ENCODE measurements at places on chromosomes 16 and 17.
A peak's percentile ranks its signal among the peaks of the same experiment; 100 is the strongest.

GRCh38 chr17:36869856-36870719 is 67.2 kb upstream of the LHX1 start:
- H3K4me3 ChIP-seq: no peak overlapping the region
- H3K36me3 ChIP-seq: no peaks in the 10 kb centered on the region
- no peak for DNase-seq
- H3K27me3 ChIP-seq: peaks cover 4% of the 10 kb centered on the region
- H3K27ac ChIP-seq: no peak overlapping the region

GRCh38 chr16:81261049-81261648 is 22.7 kb downstream of the BCO1 start:
- no peaks in the 10 kb centered on the region for H3K36me3 ChIP-seq
- H3K4me3 ChIP-seq: no peak overlapping the region
- no peaks in the 10 kb centered on the region for H3K4me1 ChIP-seq

GRCh38 chr16:87032554-87032953 is 284.6 kb downstream of the C16orf95 start:
- no peak for DNase-seq
- no peaks in the 10 kb centered on the region for H3K4me1 ChIP-seq
- H3K27me3 ChIP-seq: no peaks in the 10 kb centered on the region

DNA sequence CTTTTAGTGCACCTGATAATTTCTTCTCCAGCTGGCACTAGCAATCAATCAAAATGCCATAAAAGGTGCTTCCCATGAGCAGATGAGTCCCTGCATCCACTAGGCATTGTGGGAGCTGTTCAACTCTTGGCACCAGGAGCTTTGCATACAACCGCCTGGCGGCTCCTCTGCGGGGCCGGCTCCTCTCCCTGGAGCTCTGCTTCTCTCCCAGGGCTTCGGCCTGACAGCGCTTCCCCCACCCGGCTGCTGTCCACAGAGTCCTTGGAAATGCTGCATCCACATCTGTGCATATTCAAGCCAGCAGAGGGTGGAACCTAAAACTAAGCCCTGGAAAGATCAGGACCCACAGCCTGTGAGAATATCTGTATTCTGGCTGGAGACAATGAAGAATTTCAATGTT is 62.9 kb downstream of the LMF1 start:
- no peak for DNase-seq
- no peak overlapping the region for H3K27ac ChIP-seq
- no peak overlapping the region for H3K4me3 ChIP-seq
- no peaks in the 10 kb centered on the region for H3K27me3 ChIP-seq

GRCh38 chr17:35947156-35947585 is 3.7 kb upstream of the LYZL6 start:
- peaks cover 10% of the 10 kb centered on the region for H3K4me1 ChIP-seq
- H3K36me3 ChIP-seq: no peaks in the 10 kb centered on the region
- no peak overlapping the region for H3K27ac ChIP-seq

GRCh38 chr16:5451641-5452040 is 354.0 kb upstream of the EEF2KMT start:
- no peaks in the 10 kb centered on the region for H3K4me1 ChIP-seq
- no peaks in the 10 kb centered on the region for H3K27me3 ChIP-seq
- no peak for DNase-seq
- H3K4me3 ChIP-seq: no peak overlapping the region
- no peaks in the 10 kb centered on the region for H3K36me3 ChIP-seq

GRCh38 chr16:74984194-74984528 is 762 bp downstream of the WDR59 start:
- H3K27ac ChIP-seq: peak overlapping the region; percentile 89
- H3K27me3 ChIP-seq: no peaks in the 10 kb centered on the region
- H3K4me3 ChIP-seq: peak overlapping the region; percentile 96

GRCh38 chr17:42247734-42248133 is 28.5 kb downstream of the STAT5B start:
- peaks cover 7% of the 10 kb centered on the region for H3K36me3 ChIP-seq
- H3K4me3 ChIP-seq: peak overlapping the region; percentile 68
- peaks cover 46% of the 10 kb centered on the region for H3K4me1 ChIP-seq
- H3K27ac ChIP-seq: peak overlapping the region; percentile 98
- no peaks in the 10 kb centered on the region for H3K27me3 ChIP-seq

DNA sequence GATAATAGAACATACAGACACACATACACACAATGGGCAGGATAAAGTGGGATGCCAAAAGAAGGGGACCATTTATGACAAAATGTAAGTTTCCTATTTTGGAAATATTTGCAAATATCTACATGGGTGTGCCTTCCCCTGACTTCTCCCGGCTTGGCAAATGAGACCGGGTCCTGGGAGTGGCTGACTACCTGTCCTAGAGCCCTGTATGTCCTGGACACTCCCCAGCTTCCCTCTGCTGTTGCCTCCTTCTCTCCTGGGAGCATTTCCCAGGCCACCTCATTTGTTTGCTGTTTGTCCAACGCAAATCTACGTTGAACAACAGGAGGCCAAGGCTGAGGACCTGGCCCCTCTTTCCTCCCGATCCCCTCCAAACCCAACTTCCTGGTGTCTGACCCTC is 16.9 kb downstream of the PECAM1 start:
- H3K36me3 ChIP-seq: peaks cover 45% of the 10 kb centered on the region
- no peaks in the 10 kb centered on the region for H3K27me3 ChIP-seq
- DNase-seq: peak; percentile 3

- DNase-seq: peak; percentile 49
- peaks cover 33% of the 10 kb centered on the region for H3K36me3 ChIP-seq
- H3K4me3 ChIP-seq: peak overlapping the region; percentile 67
- no peaks in the 10 kb centered on the region for H3K27me3 ChIP-seq
- H3K4me1 ChIP-seq: peaks cover 47% of the 10 kb centered on the region
Observed at GRCh38 chr16:4506450-4506849, 30.3 kb downstream of the HMOX2 start.

DNA sequence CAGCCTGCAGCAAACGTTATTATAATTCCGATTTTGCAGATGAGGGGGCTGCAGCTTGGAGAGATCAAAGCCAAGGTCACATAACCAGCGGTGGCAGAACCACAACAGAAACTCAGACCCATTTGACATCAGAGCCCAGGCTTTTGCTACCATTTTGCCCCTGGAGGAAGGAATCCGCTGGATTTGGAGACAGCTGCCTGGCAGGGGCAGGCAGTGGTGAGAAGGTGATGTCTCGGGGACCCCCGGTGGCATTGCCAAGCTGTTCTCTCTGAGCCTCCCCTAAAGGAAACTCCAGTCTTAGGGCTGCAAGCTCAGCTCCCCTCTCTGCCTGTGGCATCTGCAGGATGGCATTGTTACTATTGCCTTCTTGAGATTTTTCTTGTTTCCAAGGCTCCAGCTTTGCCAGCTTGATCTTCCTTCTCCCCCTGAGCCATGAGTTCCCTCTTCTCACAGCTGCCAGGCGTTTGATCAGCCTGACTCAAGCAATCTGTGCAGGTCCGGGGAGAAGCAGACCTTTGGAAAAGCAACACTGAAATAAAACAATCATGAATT is 40.8 kb downstream of the AIPL1 start:
- no peak overlapping the region for H3K4me3 ChIP-seq
- no peak overlapping the region for H3K27ac ChIP-seq
- H3K36me3 ChIP-seq: no peaks in the 10 kb centered on the region
- peaks cover 3% of the 10 kb centered on the region for H3K27me3 ChIP-seq
- DNase-seq: no peak

GRCh38 chr17:38575781-38576180 is 30.0 kb downstream of the SRCIN1 start:
- H3K4me3 ChIP-seq: no peak overlapping the region
- H3K27me3 ChIP-seq: peaks cover 88% of the 10 kb centered on the region
- no peak for DNase-seq

- peak overlapping the region; percentile 70 for H3K4me3 ChIP-seq
- peaks cover 26% of the 10 kb centered on the region for H3K27me3 ChIP-seq
- H3K27ac ChIP-seq: peak overlapping the region; percentile 68
- H3K4me1 ChIP-seq: peaks cover 49% of the 10 kb centered on the region
- H3K36me3 ChIP-seq: peaks cover 3% of the 10 kb centered on the region
Observed at GRCh38 chr16:10868596-10869469, 8.2 kb upstream of the CIITA start.

GRCh38 chr16:27311897-27312303 is 1.9 kb upstream of the IL4R start:
- H3K27me3 ChIP-seq: peaks cover 5% of the 10 kb centered on the region
- H3K36me3 ChIP-seq: peaks cover 17% of the 10 kb centered on the region
- no peak overlapping the region for H3K4me3 ChIP-seq
- DNase-seq: no peak
- no peak overlapping the region for H3K27ac ChIP-seq

GRCh38 chr17:57356719-57357391 is 100.5 kb downstream of the MSI2 start:
- no peaks in the 10 kb centered on the region for H3K27me3 ChIP-seq
- H3K27ac ChIP-seq: peak overlapping the region; percentile 67

- no peaks in the 10 kb centered on the region for H3K36me3 ChIP-seq
- H3K27ac ChIP-seq: no peak overlapping the region
- peak; percentile 59 for DNase-seq
- peak overlapping the region; percentile 96 for H3K4me3 ChIP-seq
- peaks cover 42% of the 10 kb centered on the region for H3K4me1 ChIP-seq
- H3K27me3 ChIP-seq: peaks cover 55% of the 10 kb centered on the region
Observed at GRCh38 chr17:14299280-14300141, 1.4 kb upstream of the HS3ST3B1 start.

DNA sequence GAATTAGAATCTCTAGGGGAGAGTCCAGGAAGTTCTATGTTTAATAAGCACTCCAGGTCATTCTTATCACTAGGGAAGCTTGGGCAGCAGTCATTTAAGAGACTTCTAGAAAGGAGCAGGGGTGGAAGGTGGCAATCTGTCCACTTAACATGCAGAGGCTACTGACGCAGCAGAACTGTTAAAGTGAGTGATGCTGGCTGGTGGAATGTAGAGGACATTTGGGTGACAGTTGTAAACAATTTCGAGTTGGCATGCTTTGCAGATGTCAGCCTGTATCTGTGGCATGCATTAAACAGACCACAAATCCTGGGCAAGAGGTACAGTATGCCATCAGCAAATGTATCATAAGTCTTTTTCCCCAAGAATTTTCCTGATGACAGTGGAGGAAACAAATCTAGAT is 40.5 kb upstream of the HS3ST3A1 start:
- H3K4me1 ChIP-seq: peaks cover 1% of the 10 kb centered on the region
- no peak overlapping the region for H3K4me3 ChIP-seq
- H3K27me3 ChIP-seq: peaks cover 8% of the 10 kb centered on the region
- H3K27ac ChIP-seq: no peak overlapping the region
- DNase-seq: no peak

DNA sequence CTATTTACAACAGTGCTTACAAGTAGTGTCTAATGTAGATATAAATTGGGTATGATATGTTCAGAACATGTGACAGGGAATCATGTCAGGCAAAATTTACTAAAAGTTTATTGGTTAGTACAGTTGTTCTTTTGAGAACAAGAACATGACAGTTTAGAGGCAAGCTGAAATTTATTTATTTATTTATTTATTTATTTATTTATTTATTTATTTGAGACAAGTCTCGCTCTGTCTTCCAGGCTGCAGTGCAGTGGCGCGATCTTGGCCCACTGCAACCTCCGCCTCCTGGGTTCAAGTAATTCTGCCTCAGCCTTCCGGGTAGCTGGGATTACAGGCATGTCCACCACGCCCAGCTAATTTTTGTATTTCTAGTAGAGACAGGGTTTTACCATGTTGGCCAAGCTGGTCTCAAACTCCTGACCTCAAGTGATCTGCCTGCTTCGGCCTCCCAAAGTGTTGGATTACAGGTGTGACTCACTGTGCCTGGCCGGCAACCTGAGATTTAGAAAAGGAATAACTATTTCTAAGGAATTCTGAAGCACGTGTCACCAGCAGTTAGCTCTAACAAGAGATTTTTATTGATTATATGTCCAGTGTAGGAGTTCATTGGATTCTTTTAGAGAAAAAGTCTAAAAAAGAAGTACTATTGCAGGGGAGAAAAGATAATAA is 24.9 kb downstream of the MRTFB start:
- no peak overlapping the region for H3K27ac ChIP-seq
- peaks cover 1% of the 10 kb centered on the region for H3K36me3 ChIP-seq
- H3K27me3 ChIP-seq: no peaks in the 10 kb centered on the region
- H3K4me1 ChIP-seq: peaks cover 5% of the 10 kb centered on the region
- no peak for DNase-seq

GRCh38 chr17:29172589-29172988 is 7.6 kb downstream of the MYO18A start:
- no peak overlapping the region for H3K27ac ChIP-seq
- H3K27me3 ChIP-seq: no peaks in the 10 kb centered on the region
- peaks cover 1% of the 10 kb centered on the region for H3K36me3 ChIP-seq

- no peaks in the 10 kb centered on the region for H3K27me3 ChIP-seq
- no peak overlapping the region for H3K27ac ChIP-seq
- H3K4me3 ChIP-seq: no peak overlapping the region
- DNase-seq: no peak
Observed at GRCh38 chr17:72970246-72970645, 122.2 kb downstream of the SLC39A11 start.

DNA sequence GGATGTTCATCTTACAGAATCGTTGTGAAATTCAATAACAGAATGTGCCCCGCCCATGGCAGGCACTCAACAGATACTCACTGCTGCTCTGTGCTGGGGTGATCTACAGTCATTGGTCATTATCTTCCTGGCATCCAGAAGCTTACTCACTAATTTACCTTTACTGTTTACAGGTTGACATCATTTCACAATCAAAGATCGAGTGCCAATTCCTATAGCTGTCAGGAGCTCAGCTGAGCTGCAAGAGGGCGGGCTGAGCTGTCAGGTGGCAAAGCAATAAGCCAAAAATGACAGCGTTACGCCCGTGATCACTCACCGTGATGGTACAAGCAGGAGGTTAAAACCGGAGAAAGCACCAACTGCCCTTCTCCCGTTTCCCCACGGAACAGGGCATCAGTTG is 51.2 kb downstream of the LITAF start:
- no peak for DNase-seq
- no peak overlapping the region for H3K27ac ChIP-seq
- no peaks in the 10 kb centered on the region for H3K36me3 ChIP-seq
- H3K4me3 ChIP-seq: no peak overlapping the region
- H3K27me3 ChIP-seq: no peaks in the 10 kb centered on the region

DNA sequence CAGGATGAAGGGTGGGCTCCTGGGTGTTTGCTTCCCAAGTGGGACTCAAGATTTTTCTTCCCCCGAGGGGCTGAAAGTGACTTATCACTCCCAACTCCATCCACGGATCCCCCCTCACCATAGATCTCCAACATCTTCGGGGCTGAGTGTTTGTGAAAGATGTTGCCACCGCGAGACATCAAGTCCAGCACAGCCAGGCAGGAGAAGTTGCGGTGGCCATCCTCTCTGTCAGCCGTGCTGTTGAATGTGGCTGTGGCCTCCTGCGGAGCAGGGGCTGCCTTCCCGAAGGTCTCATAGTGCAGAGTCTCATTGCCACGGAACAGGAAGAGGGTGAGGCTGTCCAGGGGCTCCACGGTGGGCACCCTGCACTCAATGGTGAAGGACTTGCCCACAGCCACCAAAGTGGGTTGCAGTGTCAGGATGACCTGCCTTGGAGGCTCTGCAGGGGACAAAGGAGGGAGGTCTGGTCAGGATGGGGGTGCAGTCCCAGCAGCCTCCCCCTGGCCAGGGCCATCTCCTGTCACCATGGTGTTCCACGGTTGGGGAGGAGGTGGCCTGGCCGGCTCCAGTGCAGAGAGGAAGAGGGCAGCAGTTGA is 5.5 kb downstream of the PRR29 start:
- no peak overlapping the region for H3K27ac ChIP-seq
- no peaks in the 10 kb centered on the region for H3K36me3 ChIP-seq
- no peaks in the 10 kb centered on the region for H3K27me3 ChIP-seq
- peak; percentile 16 for DNase-seq
- peaks cover 2% of the 10 kb centered on the region for H3K4me1 ChIP-seq
- H3K4me3 ChIP-seq: no peak overlapping the region
